T-helper 2 cell (primary cell): ENCODE measurements at places on chromosomes 2 and 18.

DNA sequence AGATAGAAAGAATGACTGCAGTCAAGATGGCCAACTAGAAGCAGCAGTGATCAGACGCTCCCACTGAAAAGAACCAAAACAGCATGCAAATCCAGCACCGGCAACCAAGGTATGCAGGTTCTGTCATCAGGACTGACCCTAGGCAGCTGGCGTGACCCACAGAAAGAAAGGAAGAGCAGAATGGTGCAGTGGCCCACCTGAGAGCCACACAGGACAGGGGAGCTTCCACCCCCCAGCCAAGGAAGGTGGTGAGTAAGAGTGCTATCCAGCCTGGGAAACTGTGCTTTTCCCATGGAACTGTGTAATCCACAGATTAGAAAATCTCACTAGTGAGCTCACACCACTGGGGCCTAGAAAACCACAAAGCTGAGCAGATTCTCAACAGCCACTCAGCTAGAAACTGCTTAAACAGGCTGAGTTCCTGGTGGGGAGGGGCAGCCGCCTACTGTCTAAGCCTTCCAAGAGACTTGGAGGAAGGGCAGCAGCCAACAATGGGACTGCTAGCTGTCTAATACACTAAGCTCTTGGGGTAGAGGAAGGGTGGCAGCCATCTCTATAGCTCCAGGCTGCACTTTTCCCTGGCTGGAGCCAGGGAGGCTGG lies 127.9 kb downstream of the EVA1A start:
- DNase-seq = no peak

DNA sequence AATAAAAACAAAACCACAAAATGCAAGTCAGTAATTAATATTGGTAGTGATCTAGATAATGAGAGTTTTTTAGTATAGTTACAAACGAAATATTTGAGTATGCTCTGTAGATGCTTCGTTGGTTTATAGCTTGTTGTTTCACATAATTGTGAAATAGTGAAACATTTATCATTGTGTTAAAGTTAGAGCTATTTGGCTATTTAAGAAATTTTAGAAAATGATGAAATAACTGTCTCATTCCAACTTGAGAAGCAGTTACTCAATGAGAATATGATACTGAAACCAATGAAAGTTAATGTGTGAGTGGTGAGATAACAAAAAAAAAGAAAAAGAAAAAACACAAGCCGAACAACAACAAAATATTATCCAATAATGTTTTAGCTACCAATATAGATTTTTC lies 475.6 kb upstream of the ZEB2 start:
- DNase-seq = no peak

GRCh38 chr18:22827216-22827615 lies 105.9 kb upstream of the RBBP8 start:
- DNase-seq = no peak

GRCh38 chr18:50696436-50696835 lies 123.4 kb downstream of the MRO start:
- DNase-seq = no peak

DNA sequence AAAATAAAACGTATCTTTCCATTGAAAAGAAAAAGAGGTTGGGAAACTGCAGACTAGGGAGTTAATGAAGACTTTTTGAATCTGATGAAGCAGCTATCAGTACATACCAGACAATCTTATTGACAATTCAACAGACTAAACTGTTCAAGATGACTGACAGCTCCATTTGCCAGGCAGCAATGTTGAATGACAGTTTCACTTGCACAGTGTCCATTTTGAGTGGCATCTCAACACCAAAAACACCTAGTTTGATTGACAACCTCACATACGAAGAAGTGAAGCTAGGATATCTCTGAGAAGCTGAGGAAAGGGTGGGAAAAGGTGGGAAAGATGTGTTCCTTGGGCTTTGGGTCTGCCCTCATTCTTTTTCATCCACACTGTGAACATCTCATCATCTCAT lies 315.0 kb upstream of the SYT4 start:
- no peak for DNase-seq

GRCh38 chr18:80200171-80200931 lies 47.0 kb downstream of the PARD6G start:
- DNase-seq = no peak

- no peak for DNase-seq
These were observed 67.3 kb downstream of the TMEM18 start for GRCh38 chr2:609881-610280.

- no peak for DNase-seq
These were observed 398.0 kb upstream of the CDH20 start for GRCh38 chr18:60935041-60935910.

DNA sequence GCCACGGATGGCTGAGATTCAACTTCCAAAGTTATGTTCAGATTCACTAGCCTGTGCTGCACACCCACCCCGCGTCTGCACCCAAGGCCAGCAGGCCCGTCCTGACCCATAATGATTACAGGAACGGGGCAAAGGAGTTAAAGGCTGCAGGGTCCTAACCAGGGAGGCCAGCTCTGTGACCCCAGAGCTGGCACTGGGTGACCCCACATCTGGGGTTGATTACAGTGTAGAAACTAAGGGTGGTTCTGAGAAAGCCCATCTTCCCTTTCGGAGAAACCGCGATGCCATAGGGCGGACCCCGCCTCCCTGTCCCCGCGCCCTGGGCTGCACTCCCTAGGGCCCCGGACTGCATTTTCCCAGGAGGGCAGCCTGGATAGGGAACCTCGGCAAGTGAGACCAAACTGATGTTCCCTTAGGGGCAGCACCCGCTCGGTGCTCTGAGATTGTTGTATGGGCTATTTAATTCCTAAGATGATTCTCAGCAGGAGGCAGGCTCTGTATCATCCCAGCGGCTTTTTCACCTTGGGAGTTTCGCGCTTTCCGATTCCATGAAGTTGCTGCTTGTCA lies 2.2 kb upstream of the GPR148 start:
- DNase-seq = no peak
